ENCODE measurements at places on chromosomes 7 and 10.

- DNase-seq: no peak
Observed at GRCh38 chr10:91171485-91171884, 49.0 kb upstream of the PCGF5 start.

DNA sequence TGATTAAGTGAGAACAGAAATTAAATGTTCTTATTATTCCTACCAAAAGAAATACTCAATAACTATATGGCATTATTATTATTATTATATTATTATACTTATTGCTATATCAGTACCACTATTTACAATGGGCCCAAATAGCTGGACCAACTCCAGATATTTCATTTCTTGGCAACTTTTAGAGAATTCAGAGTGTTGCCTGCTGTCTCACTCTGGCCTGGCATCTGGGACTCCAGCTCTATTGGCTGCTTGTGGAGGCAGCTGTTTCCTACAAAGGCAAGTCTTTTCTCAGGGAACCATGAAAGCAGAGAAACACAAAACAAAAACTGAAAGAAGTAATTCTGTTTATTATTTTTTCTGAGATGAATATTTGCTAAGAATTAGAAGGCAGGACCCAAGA is 105.1 kb upstream of the SORCS1 start:
- DNase-seq: no peak

- no peak for DNase-seq
Observed at GRCh38 chr10:34864149-34865067, 49.3 kb upstream of the PARD3 start.

DNA sequence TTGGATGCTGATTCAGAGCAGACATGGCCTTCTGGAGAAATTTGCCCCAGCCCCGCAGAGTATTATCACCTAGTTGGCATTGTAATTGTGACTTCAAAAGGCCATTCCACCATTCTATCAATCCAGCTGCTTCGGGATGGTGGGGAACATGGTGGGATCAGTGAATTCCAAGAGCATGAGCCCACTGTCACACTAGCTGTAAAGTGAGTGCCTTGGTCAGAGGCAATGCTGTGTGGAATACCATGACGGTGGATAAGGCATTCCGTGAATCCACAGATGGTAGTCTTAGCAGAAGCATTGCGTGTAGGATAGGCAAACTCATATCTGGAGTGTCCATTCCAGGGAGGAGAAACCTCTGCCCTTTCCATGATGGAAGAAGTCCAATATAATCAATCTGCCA is 13.3 kb upstream of the TMEM248 start:
- no peak for DNase-seq

- no peak for DNase-seq
Observed at GRCh38 chr7:73978661-73979563, 49.1 kb upstream of the ELN start.

Measured in left lung (tissue), 14 donors.